ENCODE measurements at places on chromosomes 2 and 18. TPM values are rescaled to one million over a fixed set of nuclear protein-coding genes. Genes with fewer than 3 reads are reported as not detected.

Gene MOCOS
- 10.0 TPM for total RNA-seq

Gene UCN
- 1.0 TPM for total RNA-seq

DNA sequence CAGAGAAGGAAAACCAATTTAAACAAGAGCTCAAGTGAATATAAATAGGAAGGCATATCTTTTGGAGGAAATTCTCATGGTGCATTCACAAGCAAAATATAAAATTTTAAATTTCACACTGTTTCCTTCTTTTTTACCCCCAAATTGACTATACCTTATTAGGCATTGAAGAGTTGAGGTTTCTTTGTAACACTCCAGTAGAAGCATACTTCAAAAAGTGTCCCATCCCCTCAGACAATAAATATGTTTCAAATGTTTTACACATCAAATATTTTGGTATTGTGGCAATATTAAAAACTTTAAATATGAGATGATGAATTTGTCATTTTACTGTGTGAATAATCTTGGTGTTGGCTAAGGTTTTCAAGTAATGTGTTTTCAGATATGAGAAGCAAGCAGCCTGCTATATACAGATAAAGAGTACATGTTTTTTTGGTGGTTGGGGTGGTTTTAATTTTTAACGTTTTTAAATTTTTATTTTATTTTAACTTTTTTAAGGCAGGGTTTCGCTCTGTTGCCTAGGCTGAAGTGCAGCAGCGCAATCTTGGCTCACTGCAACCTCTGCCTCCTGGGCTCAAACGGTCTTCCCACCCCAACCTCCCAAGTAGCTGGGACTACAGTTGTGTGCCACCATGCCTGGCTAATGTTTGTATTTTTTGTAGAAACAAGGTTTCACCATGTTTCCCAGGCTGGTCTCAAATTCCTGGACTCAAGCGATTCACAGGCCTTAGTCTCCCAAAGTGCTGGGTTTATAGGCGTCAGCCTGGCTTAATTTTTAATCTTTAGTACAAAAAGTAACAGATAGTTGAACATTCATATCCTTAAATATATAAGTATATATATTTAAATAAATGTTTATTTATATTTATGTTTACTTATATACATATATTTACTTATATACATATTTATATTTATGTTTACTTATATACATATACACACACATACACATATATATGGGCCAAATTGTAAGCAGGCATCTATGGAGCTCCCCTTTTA lies 36.5 kb upstream of the DLX1 start:
- no peak for DNase-seq

DNA sequence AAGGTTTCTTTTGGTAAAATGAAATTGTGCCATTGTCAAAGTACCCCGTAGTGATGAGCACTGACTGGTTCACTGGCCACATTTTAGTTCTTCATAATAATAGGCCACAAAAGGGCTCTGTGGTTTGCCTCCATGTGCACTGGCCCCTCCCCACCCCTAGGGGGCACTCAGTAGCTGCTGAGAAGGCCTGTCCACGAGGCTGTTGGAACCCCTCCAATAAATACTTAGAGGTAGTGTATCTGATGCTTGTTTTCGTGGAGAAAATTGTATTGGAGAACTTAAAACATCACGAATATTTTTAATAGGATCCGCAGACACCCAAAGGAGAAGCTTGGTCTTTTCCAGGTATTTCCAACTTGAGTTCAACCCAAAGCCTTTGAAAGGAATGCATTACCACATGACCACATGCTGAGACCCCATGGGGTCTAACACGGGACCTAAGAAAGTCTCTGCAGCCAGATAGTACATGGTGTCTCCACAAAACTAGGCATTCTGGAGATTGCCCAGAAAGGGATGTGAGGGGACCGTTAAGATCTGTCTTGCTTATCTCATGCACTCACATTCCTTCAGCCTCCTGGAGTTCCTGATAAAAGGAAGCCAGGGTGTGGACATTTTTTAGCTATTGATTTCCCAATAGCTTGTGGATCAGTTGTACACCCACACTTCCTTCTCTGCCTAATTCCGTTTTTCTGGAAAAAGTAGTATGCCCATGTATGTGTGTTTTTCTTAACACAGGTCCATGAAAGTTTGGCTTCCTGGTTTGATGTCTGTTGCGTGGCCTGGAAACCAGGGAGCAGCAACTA lies 28.5 kb upstream of the NOSTRIN start:
- DNase-seq: peak; percentile 76

DNA sequence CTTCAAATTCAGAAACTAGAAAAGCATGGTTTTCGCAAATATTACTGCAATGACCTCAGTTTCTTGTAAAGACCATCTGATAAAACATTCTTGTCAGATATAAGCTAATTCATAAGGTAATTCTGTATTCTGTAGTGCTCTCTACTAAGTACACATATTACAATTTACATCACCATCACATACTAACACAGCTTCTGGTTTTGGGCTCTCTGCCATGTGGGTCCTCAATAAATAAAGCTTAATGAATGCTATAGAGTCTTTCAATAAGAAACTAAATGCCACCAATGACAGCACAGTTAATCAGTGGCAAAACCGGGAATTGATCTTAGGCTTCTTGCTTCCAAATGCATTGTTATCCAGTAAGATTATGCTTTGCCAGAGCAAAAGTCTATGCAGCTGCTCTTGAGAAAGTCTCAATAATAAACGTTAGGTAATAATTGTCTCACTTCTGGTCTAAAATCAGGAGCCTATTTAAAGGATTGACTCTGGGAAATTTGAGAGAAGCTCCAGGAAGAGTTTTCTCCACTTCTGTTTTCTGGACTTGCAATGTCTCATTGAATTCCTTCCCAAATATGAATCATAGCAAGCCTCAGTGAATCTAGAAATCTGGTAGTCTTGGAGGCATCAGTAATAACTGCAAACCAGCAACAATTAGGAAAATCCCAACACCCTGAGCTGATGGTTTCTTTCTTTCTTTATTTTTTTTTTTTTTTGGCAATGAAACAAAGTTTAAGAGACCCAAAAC lies 67.9 kb upstream of the RAPGEF4 start:
- no peak for DNase-seq

GRCh38 chr2:20672201-20672951 lies 5.4 kb downstream of the GDF7 start:
- DNase-seq: no peak

DNA sequence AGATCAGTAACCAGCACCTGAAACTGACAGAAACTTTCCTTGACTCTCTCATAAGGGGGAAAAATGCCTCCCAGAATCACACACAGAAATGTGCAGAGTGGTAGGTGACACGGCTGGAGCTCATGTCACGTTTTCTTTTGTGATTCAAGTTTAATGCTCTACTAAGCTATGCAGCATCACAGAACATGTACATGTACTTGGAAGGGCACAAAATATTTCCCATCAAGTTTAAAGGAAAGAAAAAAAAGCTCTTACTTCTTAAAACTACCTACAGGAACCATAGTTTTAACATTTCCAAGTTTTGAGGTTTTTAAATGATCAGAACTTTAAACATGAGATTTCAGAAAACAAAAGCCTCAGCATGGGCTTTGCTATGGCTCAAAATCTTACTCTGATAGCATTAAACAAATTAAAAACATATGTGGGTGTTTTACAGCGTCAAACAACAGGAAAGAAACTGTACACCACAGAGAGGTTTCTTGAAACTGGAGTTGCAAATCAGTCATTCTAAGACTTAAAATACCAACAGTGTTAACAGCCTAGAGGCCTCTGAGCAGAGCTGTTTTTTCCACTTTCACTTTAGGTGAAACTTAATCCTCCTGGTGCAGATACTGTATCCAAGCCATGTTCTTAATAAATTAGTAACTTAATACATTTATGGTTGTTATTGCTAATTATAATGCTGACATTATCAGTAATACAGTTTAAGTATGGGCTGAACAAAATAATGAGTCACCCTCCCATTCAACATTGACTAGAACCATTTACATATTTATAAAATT lies 30.1 kb downstream of the MBP start:
- no peak for DNase-seq

- DNase-seq: no peak
Observed at GRCh38 chr2:39383146-39383545, 53.9 kb downstream of the MAP4K3 start.
